ENCODE measurements at places on chromosomes 12 and 14.

DNA sequence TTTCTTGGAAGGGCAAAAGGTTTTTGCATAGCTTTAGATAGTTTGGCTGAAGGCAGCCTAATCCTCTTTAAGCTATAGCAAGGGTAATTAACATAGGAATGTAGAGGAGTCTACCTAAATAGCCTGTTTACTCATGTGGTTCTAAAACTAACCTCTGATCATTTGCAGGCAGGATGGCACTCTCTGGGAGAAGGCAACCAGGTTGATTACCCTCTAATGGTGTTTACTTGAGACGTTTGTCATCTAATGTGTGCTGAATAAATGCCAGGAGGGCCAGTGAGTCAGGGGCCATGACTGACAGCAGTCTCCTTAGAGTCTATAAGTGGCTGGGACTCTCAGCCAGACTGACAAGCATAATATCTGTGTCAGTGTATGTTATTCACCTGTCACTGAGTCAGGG lies 286.4 kb downstream of the PCNX1 start:
- DNase-seq, result no peak

- no peak for DNase-seq
Observed at GRCh38 chr14:68691031-68691791, 101.7 kb downstream of the ZFP36L1 start.

- DNase-seq, result peak; percentile 83
Observed at GRCh38 chr12:47194501-47194900, 114.7 kb upstream of the AMIGO2 start.

GRCh38 chr12:2068653-2069052 lies 15.9 kb downstream of the CACNA1C start:
- DNase-seq, result no peak

DNA sequence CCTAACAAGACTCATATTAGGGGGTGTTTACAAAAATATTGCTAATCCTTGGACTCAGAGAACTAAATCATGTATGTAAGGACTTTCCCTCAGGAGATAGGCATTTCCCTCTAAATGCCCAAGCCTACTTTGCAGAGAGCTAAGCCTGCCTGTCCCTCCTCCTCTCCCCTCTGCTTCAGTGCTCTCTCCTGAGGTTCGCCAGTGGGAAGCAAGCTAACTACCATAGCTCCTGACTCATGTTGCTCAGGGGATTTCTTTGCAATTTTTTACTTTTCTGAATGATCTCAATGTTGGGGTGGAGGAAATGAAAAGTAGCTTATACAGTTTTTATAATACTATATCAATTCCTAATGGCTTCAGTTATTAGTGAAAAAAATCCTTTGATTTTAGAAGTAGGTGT lies 29.6 kb downstream of the IFT43 start:
- no peak for DNase-seq

DNA sequence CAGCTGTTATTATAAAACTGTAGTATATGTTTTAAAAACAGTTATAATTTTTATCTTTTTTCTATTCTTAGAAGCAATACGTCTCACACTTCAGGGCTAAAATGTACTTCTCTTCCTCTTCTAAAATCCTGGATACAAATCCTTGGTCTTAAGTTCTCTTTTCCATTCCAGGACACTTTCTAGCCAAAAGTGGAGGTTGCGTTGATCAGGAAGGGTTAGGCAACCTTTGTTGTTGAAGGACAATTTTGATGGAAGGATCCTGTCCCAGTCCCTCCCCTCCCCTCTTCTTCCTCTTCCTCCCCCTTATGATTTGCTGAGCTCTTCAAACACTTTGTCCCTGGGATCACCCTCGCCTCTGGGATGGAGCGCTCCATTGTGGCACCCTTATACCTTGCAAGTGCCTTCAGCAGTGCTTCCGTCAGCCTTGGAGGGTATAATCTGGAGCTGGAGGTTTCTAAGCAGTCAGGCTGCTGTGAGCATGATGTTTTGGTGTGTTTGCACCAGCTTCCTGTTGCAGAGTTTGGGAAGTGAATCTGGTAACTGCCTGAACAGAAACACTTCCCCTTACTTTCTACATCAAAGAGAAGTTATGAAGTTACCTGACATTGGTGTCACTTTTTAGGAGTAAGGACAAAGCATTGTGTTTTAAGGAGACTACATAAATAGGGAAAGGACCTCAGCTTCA lies 87.4 kb upstream of the SLC38A2 start:
- no peak for DNase-seq

DNA sequence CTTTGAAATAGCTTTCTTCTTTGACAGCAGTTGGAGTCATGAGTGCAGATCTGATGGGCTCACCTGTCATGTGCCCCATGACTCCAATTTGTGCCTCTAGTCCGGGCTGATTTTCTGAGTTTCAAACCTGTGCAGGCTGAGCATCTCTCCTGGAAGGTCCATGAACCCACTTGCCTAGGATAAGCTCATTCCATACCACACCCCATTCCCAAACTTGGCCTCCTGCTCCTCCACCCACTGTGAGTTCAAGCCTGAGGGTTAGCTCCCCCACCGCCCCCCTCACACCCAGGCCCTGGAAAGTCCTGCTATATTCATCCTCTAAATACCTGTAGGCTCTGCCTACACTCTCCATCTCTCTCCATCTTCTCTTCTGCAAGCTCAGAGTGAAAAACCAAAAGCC lies 126.8 kb upstream of the VRK1 start:
- DNase-seq, result no peak
